ENCODE measurements at places on chromosomes 16 and 17.

DNA sequence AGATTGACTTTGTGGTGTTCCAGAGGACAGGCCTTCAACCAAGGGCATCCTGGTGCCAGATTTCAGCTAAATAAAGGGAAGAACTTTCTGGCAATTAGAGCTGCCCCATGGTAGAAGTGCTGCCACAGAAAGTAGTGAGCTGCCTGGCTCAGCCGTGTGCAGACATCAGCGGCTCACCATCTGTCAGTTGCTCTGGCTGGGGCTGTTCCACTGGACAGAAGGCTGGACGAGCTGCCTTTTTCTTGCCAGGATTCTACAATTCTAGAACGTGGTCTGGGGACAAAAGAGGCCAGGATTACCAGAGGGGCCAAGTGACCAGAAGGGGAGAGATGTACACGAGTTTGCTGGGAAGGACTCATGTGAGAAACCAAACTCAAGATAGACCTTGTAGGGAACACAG, 107.0 kb upstream of the RPL38 start:
- DNase-seq: no peak

- DNase-seq: no peak
These were observed 82.6 kb downstream of the HIC1 start for GRCh38 chr17:2137342-2138098.

- DNase-seq: no peak
These were observed 1.2 kb downstream of the PRR35 start for GRCh38 chr16:561413-561794.

DNA sequence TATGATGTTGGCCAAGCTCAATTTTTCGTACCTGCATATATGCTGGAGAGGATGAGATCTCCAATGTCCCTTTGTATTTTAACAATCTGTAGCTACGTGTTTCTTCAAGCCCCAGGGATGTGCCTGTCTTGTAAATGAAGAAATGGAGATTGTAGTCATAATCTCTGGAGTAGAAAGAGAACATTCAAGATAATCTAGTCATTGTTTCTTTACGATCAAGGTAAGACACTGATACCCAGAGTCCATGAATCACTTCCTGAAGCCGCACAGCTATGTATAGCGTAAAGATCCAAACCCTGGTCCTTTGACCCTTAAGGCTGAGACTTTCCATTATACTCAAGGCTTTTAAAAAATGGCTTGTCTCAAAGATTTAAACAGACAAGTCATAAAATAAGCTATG, 205.5 kb downstream of the HS3ST3B1 start:
- no peak for DNase-seq

DNA sequence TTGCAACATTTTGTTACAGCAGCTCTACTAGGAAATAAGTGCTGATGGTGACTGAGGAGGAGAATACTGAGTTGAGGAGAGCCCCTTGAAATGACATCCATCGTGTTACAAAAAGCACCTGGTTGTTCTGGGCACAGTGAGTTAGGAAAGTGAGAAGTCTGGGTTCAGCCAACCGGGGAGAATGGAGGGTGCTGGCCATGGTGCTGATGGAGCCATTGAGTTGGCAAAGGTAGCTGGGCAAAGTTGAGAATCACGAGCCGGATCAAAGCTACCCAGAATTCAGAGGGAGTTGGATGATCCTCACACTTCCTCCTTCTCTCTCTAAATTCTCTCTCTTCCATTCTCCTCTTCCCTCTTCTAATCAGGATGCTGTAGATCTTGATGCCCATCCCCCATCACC, 35.0 kb upstream of the ASIC2 start:
- no peak for DNase-seq

DNA sequence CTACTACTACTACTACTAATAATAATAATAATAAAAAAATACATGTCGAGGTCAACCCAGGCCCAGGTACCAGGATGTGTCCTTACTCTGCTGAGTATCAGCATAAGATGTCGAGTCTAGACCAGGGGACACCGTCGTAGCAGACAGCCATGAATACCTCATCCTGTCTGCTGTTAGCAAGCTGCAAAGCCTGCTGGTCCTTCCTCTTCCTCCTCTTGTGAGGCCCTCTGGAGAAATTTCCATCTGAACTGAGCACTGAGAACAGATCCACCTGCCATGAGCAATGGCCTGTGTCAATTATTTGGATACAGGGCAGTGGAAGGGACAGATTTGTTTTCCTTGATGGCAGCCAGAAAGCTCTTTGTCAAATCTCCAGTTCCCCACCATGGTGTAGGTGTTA, 168.5 kb downstream of the XYLT1 start:
- DNase-seq: no peak

DNA sequence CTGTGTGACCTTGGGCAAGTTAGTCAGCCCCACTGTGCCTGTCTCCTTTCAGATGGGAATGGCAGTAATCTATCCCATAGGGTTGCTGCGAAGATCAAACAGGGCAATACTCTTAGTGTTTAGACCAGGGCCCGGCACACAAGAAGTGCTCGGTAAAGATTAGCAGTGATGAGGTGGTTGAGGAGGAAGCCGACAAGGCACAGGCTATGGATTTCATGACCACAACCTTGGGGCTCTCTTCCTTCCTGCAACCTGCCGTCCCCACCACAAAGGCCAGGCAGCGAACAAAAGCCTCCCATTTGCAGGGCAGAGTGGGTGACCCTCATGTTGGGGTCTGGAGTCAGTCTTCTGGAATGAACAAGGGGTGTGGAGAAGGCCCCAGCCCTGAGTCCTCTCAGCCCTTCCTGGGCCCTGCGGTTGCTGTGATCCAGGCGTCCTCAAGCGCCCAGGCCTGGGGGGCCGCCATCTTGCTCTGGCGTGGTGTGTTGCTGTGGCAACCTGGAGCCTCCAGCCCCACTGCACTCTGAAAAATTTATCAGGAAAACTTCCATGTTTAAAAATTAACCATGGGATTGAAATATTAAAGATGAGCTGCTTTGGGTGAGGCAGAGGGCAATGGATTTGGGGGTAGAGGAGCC, 9.8 kb downstream of the ADAM11 start:
- DNase-seq: no peak

GRCh38 chr17:57296231-57296630, 39.9 kb downstream of the MSI2 start:
- DNase-seq: no peak

GRCh38 chr17:21198411-21198810, 15.6 kb downstream of the TMEM11 start:
- no peak for DNase-seq

- DNase-seq: no peak
These were observed 192.3 kb downstream of the SHISA9 start for GRCh38 chr16:13093661-13094060.

GRCh38 chr16:15899538-15900100, 11.2 kb upstream of the CEP20 start:
- DNase-seq: no peak

DNA sequence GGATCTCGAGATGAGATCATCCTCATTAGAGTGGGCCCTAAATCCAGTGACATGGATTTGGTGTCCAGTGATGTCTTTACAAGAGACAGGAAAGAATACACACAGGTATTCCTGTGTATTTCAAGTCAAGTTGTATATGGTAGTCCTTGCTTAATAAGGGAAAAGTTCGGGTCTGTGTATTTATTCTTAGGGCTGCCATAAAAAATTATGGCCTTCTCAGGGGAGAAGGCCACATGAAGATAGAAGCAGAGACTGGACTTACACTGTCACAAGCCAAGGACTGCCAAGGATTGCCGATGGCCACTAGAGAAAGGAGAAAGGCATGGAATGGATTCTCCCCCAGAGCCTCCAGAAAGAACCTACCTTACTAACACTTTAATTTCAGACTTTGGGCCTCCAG, 8.3 kb downstream of the KRABD2 start:
- no peak for DNase-seq

- no peak for DNase-seq
These were observed 20.7 kb downstream of the SPHK1 start for GRCh38 chr17:76404976-76405563.

GRCh38 chr17:41638941-41639340, 14.6 kb upstream of the KRT17 start:
- no peak for DNase-seq

GRCh38 chr17:41538565-41538991, 10.5 kb upstream of the KRT19 start:
- DNase-seq: no peak

DNA sequence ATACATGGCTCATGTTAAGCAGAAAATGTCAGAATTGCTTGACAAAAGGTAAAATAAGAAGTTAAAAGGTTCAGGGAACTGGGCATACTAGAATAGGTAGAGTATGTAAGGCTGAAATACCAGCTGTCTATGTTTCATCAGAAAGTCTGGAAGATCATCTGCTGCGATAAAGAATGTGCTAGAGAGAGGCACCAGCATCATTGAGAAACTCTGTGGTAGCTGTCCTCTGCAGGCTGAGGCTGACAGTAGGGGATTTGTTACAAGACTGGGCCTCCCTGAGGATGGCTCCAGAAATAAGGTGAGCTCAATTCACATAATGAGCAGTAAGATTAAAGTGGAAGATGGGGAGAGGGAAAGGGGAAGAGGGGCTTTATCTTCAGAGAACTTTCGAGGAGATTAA, 4.5 kb upstream of the ZNF287 start:
- no peak for DNase-seq

DNA sequence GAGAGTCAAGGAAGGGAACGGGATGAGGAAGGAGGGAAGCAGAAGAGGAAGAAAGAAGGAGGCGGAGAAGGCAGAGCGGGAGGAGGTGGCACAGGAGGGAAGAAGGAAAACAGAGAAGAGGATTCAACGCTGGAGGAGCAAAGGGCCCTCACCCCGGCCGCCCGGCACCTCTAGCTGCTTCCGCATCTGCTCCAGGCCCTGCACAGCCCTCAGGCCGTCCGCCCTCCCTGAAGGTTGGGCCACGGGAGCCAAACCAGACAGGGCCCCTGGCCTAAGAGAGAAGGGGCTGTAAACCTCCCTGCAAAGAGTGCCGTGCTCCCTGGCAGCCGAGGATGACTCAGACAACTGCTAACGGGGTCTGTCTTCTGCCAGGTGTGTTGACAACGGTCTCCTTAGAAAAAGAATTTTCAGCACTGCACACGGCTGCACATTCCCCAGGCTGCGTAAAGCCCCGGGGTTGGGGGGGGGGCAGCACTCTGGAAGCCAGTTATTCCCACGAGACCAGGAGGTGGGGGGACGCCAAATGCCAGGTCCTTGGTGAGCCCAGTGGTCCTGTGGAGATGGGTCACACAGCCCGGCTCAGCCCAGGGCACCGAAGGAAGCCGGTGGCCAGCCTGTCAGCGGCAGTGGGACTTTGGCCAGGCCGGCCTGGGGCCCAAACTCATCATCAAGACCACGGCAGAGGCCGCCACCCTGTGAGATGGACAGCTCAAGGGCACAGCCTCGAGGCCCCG, 29.1 kb downstream of the MRM3 start:
- no peak for DNase-seq

DNA sequence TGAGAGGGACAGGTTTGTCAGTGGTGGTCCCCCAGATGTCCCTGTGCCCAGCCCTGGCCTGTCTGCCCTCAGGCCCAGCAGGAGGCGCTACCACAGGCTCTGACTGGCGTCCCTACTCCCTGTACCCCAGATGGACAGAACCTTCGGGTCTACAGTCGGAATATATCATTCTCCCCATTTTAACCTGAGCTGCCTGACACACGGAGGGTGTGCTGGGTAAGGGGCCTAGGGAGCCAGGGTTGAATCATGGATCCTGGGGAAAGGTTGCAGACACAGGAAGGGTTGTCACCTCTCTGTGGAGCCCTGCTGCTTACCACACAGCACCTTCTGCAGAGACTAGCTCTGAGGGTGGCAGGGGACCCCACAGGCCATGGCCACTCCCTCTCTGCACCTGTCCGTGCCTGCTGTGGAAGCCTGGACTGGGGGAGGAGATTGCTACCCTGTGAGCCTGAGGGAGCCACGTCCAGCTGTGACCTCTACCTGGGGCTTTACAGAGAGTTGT, 162.2 kb upstream of the ZNF267 start:
- DNase-seq: no peak

DNA sequence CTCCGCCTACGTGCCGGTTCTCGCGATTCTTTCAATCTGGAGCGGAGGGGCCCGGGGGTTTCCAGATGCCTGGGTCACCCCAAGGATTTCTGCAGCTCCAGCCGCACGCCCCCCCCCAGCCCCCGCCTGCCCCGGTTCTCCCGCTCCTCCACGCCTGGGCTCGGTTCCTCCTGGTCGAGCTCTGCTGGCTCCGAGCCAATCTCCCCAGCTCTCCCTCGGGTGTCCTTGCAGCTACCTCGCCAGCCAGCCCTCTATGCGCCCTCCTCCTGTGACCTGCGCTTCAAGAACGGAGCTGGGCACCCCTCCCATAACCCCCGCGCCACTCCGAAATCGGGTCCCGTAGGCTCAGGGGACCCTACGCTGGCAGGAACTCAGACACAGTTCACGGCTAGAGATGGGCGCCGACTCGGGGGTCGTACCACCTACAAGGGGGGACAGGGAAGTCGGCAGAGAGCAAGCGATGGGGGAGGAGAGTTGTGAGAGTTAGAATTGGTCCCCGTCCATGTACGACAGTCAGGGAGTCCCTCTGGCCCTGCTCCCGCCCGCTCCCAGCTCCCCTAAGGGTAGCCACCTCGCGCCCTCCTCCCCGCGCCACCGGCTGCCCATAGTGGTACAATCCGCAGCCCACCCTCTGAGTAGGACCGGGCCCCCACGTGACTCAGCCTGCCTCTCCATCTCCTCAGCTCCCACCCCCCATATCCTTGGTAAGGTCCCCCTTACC, 961 bp downstream of the FGF11 start:
- DNase-seq: no peak

DNA sequence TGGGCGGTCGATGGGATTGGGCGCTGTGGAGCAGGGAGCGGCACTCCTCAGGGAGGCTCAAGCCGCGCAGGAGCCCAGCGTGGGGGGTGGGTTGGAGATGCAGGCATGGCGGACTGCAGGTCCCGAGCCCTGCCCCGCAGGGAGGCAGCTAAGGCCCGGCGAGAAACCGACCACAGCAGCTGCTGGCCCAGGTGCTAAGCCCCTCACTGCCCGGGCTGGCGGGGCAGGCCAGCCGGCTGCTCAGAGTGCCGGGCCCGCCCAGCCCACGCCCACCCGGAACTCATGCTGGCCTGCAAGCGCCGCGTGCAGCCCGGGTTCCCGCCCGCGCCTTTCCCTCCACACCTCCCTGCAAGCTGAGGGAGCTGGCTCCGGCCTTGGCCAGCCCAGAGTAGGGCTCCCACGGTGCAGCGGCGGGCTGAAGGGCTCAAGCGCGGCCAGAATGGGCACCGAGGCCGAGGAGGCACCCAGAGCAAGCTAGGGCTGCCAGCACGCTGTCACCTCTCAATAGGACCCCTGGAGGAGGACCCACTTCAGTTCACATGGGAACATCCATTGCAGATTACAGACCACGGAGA, 20.5 kb upstream of the METTL16 start:
- no peak for DNase-seq

- DNase-seq: no peak
These were observed 31.0 kb downstream of the ZNRF1 start for GRCh38 chr16:75029854-75030253.
